ENCODE measurements at places on chromosomes 7 and 10. TPM values are rescaled to one million over a fixed set of nuclear protein-coding genes. Genes with fewer than 3 reads are reported as not detected.
A peak's percentile ranks its signal among the peaks of the same experiment; 100 is the strongest.

DNA sequence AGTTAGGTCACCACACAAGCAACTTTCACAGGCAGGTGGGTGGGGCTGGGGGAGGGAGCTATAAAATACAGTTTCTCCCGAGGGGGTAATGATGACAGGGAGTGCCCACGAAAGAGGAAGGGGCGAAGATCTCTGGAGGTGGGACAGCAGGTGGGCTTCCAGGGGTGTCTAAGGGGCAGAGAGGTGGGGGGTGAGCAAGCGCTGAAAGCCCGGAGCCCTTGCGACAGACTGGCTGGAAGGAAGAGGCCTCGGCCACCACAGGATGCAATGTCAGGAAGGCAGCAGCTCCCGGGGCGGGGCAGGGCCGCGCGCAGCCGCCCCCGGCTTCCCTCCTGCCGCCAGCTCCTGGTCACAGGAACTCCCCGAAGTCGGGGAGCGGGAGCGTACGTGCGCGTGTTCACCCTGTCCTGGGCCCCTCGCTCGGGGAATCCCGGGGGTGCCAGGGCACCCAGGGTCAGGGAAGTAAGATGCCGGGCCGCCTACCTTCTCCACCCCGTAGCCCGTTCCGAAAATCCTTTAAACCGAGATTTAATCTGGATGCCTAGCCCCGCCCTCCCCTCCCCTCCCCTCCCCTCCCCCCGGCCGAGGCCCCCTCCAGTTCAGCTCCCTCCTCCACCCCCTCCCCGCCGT, 105.2 kb upstream of the PPIF start:
- no peaks in the 10 kb centered on the region for H3K27me3 ChIP-seq
- no peaks in the 10 kb centered on the region for H3K36me3 ChIP-seq
- peak overlapping the region; percentile 88 for H3K27ac ChIP-seq
- peaks cover 92% of the 10 kb centered on the region for H3K4me1 ChIP-seq
- peak overlapping the region; percentile 59 for H3K4me3 ChIP-seq
- DNase-seq, result no peak

DNA sequence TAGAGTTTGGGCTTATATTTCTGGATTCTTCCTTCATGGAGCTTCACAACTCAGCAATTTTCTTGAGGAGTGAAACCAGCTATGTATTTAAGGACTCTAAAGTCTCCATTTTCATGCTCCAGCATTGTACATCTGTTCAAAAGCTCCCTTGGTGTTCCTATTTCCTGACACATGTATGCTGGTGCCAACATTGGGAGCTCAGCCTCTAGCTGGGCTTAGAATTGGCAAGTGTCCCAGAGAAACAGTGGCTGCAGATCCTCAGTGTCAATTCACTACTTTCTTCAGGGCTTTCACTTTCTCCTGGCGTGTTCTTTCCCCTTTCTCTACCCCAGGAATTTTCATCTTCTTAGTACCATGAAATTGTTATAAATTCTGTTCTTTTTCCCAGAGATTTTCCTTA, 103.1 kb downstream of the ZNF467 start:
- no peak for DNase-seq
- no peaks in the 10 kb centered on the region for H3K36me3 ChIP-seq
- H3K27me3 ChIP-seq, result no peaks in the 10 kb centered on the region
- no peak overlapping the region for H3K27ac ChIP-seq
- H3K4me3 ChIP-seq, result no peak overlapping the region
- no peaks in the 10 kb centered on the region for H3K4me1 ChIP-seq

KAZALD1 gene
- total RNA-seq, result 12.0 TPM

GBX1 gene
- not detected for total RNA-seq

- H3K27ac ChIP-seq, result no peak overlapping the region
- H3K36me3 ChIP-seq, result peaks cover 100% of the 10 kb centered on the region
- H3K27me3 ChIP-seq, result no peaks in the 10 kb centered on the region
- H3K4me3 ChIP-seq, result no peak overlapping the region
- no peaks in the 10 kb centered on the region for H3K4me1 ChIP-seq
Measured at GRCh38 chr7:99449326-99449725, 10.6 kb downstream of the CPSF4 start.

All from left lung (tissue), 14 donors.